ENCODE measurements at places on chromosomes 2 and 18.

GRCh38 chr2:233820774-233821105, 33.6 kb downstream of the HJURP start:
- no peak for DNase-seq

DNA sequence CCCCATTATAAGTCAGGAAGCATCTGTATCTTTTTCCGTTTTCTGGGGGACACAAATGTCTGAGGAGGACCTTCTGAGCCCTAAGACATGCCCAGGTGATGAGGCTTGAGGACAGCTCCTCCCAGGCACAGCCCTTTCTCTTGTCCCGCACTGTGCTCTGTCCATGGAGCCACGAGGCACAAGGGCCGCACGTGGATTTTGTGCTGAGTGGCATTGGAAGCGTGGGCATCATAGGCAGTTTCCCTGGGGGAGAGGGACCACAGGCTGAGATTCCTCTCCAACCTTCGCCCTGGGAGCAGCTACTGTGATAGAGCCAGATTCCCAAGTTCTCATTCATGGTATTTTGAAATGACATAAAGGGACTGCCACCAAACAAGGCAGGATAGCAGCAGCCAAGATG, 139.9 kb downstream of the SH3RF3 start:
- DNase-seq, result no peak

DNA sequence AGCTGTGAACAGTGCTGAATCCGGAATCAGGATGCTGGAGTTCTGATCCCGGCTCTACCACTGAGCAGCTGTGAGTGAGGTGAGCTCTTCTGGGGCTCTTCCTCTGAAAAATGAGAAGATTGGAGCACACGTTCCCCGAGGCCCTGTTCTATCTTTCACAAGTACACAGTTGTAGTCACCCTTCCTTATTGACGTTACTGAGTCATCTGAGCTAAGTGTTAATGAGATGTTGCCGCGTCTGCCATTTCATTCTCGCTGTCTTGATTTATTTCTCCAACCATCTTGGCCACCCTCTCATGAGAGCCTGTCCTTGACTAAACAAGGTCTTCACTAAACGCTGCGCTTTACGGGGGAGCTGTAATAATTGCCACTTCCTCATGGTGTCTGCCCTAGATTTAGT, 31.9 kb upstream of the EFR3B start:
- DNase-seq, result no peak

- DNase-seq, result no peak
These were observed 41.7 kb downstream of the AGAP1 start for GRCh38 chr2:235535423-235536130.

GRCh38 chr2:231452799-231453508, 11.3 kb downstream of the NCL start:
- no peak for DNase-seq

- no peak for DNase-seq
These were observed 7.1 kb downstream of the MREG start for GRCh38 chr2:216006164-216006663.

DNA sequence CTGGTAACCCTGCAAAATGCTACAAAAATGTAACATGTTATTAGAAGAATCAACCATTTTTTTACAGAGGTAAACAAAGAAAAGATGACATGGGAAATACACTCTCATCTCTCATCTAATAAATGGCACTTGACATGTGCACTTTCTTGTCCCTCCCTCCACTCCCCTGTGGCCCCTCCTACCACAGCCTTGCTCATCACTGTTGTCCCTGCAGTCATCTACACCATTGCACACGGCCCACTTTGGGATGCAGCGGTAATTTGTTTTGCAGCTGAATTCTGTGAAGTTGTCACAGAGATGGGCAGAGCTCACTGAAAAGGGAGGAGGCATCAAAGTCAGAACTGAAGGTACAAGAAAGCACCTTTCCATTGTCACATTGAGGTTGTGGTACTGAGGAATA, 103.6 kb downstream of the DHRS9 start:
- no peak for DNase-seq

- no peak for DNase-seq
These were observed 39.9 kb downstream of the CENPO start for GRCh38 chr2:24832931-24833701.

GRCh38 chr18:22345718-22346117, 72.0 kb downstream of the CTAGE1 start:
- DNase-seq, result no peak

- no peak for DNase-seq
These were observed 48.3 kb downstream of the RFTN2 start for GRCh38 chr2:197626965-197627625.

DNA sequence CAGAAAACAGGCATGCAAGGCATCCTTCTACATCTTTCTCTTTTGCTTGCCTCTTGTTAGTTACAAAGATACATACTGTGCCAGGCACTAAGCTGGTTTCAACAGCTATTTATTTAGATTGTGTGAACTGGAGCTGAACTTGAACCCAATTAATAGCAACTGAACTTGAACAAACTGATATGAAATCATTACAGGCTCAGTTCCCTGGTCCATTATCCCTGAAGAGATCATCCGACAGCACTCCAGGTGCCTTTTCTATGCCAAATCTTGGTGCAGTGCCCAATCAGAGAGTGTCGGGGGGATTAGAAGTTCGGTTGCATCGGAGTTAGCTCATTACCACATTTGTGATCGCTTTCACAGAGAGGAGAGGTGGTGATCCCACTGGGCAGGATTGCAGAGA, 477.6 kb downstream of the PARD3B start:
- no peak for DNase-seq

Measured in stimulated activated CD4-positive, alpha-beta T cell treated with anti-CD3 and anti-CD28 coated beads, Interleukin-12 subunit alpha, Interleukin-12 subunit beta, amount 100 ng/mL, for 24 hours (primary cell).